ENCODE measurements at places on chromosomes 11 and 22.

DNA sequence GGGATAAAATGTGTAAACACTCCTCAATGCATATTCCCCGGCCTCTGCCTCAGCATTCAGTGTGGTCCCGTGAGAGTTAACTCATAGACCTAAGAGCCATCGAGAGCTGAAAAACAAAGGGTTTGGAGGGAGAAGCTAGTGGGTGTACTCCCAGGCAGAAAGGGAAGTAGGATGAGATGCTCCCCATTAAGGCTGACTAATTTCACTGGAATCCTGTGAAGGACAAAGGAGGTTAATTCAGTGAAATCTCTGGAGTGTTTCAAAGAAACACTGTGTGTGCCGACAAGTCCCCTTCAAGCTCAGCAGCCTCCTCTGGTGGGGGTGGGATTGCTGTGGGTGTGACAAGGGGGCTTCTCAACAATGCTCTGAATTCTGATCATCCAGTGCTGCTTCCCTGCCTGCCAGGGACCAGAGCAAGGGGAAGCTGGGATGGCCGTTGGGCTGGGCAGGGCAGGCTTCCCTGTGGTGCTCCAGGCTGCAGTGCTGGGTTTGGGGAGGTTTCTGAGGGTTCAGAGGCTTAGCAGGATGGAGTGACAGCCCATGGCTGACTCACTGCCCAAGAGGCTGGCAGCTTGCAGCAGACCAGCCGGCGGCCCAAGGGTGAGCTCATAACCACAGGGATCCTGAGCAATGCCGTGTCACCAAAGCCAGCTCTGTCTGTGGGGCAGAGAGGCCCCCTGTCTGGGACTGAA, 61.4 kb upstream of the BMAL1 start:
- no peak for DNase-seq

DNA sequence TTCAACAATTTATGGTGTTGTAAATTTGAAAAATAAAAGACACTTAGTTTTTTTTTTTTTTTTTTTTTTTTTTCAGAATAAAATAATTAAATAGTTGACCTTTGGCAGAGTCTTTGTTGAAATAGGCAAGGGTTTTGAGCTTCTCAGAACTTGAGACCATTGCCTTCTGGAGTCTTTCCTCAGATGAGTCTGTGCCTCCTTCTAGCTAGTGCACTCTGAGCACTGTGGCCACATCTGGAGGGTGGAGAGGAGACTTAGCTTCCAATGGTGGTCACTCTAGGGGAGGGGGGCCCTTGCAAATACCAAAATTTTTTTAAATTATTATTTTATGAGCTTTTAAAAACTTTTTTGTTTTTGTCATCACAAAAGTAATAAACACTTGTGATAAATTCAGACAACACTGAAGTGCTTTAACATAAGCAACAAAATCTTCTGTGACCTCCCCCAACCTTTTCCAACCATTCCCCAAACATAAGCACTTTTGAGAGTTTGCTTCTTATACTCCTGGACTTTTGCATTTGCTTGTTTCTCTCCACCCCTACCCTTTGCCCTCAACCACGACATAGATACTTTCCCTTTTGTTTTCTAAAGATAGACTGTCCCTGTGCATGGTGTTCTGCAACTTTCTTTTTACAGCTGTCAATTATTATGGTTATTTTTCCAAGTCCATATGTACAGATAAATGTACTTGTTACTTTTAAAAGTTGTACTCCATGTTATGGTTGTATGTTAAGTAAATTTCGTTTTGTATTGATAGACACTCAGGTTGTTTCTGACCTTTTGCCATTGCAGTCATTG, 41.1 kb downstream of the BMAL1 start:
- peak; percentile 48 for DNase-seq

GRCh38 chr11:114137838-114138237, 78.3 kb downstream of the ZBTB16 start:
- DNase-seq: no peak

DNA sequence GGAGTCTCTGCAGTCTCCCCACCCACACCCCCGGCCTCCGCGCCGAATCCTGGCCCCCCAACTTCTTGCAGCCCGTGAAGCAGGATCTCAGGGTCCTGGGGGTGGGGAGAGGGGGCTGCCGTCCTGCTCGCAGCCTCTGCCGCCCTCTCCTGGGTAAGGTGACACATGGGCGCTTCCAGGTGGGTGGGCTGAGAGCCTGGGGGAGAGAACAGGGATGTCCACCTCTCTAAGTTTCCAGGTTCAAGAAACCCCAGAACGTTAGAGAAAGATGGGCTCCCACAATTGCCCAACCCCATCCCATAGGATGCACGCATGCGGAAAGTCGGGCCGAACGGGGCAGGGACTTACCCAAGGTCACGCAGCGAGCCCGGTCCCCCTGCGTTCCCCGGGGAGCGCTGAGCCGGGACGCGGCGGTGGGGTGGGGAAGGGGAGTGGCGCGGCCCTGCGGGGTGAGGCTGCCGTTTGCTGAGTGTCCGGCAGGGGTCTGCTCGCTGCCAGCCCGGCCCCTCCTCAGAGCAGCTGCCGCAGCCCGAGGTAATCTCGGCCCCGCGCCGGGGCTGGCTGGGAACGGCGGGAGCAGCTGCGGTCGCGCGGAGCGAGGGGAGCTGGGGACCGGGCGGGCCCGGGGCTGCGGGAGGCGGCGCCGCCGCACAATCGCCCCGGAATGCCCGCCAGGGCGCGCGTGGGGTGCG, 705 bp upstream of the CAPN1 start:
- DNase-seq: peak; percentile 80

DNA sequence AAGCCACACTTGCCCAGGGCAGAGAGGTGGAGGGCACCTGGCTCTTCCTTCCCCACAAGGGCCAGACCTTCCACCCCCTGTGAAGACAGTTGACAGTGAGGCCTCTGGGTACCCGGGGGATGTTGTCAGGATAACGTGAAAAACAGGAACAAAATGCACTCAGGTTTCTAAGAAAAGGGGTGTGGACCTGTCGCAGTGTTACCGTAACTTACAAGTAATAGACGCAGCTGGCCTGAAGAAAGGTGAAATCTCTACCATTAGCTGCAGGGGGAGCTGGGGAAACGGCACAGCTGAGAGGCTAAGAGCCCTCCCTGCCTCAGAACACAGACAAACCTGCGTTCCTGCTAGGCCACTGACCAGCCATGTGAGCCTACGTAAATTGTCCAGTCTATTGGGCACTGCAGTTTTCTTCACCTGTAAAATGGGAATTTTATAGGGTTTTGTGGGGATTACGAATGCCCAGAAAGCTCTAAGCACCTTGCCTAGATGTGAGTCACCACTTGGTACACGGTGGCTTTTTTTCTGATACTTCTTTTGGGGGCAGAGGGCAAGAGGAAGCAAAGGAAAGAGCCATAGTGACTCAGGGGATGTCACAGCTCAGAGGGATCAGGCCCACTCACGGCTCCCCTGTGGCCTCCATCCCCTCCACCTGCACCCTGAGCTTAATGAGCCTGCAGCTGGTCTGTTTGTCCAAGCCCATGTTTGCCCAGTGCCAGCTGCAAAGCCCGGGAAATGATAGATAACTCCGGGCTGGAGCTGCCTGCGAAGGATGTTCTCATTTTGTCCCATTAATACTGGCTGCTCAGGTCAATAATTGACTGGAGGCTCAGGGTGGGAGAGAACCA, 18.4 kb upstream of the CABP7 start:
- peak; percentile 19 for DNase-seq

DNA sequence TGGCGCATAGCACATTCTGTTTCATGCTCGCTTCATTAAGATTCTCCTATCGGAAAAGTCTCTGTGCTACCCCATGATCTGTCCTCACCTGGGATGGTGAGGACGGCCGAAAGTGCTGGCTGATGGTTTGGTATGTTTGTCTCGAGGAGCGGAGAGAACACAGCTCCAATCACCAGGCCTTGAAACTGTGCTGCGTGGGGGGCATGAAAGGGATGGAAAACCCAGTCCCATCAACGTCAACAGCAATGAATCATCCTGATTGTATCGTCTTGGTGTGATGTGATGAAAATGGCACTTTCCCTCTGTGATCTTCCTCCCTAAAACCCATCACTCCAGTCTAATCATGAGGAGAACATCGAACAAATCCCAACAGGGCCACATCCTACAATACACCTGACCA, 8.4 kb downstream of the FXYD6 start:
- DNase-seq: no peak

GRCh38 chr11:61161190-61162091, at the start of gene VPS37C:
Gene VPS37C, minus strand, starts transcription at chr11:61161426. Its CDS starts 22,597 bp downstream, at chr11:61138829.
- peak; percentile 98 for DNase-seq

DNA sequence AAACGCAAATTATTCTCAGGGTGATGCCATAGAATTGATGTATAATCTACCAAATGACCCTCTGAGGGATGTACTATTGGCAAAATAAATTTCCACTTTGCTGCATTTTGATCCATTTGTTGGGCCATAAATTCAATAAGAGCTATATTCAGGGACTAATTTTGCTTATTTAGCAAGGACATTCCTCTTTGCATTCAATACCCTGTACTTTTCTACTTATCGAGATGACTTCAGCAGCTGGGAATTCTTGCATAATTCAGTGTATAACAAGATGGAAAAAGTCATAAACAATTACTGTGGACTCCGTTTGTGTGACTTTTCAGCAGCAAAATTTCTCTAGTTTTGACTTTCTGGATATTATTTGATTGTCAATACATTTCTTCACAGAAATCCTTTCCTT, 744.7 kb upstream of the CCDC179 start:
- DNase-seq: no peak

DNA sequence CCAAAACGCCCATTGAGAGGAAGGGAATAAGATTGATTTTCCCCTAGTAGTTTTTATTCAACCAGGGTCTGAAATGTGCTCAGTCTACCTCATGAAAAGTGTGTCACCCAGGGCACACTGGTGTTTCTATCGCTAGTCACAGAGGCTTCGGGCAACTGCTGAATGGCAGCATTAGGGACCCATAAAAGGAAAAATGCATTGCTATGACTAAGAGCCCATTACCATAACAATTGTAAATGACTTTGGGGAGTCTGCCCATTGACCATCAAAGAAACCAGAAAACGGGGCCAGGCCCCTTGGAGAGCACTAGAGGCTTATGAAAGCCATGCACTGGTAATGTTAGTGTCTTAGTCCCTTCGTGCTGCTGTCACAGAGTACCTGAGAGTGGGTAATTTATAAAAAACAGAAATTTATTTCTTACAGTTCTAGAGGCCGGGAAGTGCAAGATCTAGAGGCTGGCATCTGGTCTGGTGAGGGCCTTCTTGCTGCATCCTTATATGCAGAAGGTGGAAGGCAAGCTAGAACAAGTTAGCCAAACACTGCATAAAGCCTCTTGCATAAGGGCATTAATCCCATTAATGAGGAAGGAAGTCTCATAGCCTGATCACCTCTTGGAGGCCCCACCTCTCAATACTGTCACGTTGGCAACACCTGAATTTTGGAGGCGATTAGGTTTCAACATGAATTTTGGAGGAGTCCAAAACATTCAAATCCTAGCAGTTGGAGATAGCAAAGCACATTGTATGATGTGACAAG, 306.7 kb downstream of the ST3GAL4 start:
- no peak for DNase-seq

DNA sequence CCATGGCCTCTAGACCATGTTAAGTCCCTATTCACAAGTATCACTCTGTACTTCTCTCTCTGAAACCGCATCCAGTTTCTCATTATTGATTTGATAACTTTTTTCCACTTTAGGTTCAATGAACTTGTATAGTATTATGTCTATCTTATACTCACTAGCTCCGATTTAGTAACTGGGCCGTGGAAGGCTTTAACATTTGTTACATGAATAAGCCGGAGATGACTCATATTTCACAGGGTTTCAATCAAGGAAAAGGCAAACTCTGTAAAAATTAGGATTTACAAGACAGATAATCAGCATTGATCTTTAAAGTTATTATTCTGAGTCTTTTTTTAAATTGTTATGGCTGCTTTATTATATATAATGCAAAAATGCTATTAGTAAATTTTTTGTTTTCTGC, 662.2 kb upstream of the CNTN5 start:
- DNase-seq: no peak

- DNase-seq: peak; percentile 92
These were observed 121.7 kb downstream of the SGSM3 start for GRCh38 chr22:40491990-40492631.

DNA sequence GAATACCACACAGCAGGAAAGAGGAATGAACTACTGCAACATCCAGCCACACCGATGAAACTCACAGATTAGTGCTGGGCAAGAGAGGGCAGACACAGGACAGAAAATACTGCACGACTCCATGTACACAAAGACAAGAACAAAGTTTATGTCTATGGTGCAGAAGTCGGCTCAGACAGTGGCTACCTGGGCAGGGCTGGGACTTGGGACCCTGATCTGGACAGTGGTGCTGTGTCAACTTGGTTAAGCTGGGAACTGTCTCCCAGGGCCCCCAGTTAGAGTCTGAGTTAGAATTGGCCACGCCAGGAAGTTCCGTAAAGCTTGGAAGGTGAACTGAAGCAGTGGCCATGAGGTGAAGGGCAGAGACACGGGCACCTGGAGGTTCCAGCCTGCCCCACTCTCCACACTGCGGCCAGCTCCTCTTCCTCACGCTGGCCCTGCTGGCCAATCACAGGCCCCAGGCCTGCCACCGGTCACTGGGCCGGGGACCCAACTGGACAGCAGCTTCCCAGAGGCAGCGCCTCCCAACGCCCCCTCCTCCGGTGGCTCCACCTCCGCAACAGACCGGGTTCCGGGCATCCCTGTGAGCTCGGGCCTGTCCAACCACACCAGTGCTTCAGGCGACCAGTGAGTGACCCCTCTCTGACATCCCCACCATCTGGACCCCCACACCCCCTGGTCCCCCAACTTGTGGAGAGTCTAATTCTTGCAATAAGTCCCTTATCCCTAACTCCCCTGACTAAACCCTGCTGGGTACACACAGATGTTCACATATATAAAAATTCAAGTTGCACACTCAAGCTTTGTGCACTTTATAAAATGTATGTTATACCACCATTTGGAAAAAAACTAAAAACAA, 93.7 kb downstream of the MICAL3 start:
- no peak for DNase-seq

GRCh38 chr11:103228807-103229206, 119.6 kb downstream of the DYNC2H1 start:
- peak; percentile 1 for DNase-seq

DNA sequence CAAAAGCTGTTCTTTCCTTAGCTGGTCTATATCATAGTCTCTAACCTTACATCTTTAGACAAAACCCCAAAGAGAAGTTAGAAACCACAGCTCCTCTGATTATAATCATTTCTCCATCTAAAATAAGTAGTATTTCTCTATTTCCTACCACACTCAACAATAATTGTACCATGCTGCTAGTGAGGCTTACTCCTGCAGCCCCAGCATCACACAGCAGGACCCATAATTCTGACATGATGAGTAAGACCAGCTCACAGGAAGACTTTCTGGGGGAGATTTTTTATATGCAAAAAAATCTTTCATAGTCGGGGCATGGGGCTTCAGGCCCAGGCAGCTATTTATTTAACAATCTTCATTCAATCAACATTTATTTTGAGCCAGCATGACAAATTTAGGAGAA, 441.6 kb downstream of the DYNC2H1 start:
- DNase-seq: no peak

GRCh38 chr11:66548774-66549630, 2.3 kb downstream of the ACTN3 start:
- no peak for DNase-seq

Data from GM12865 (cell line).